ENCODE measurements at places on chromosomes 4 and X.

- no peak for DNase-seq
These were observed 13.6 kb upstream of the TBC1D14 start for GRCh38 chr4:6896035-6896434.

GRCh38 chr4:17276776-17277175, 235.1 kb downstream of the QDPR start:
- no peak for DNase-seq

GRCh38 chr4:155428128-155428527, 51.4 kb upstream of the MAP9 start:
- no peak for DNase-seq

- no peak for DNase-seq
These were observed 169.6 kb upstream of the GATB start for GRCh38 chr4:151930372-151930771.

- DNase-seq, result no peak
These were observed 53.5 kb downstream of the REELD1 start for GRCh38 chr4:146267826-146268225.

GRCh38 chrX:103503163-103503852, 16.0 kb downstream of the RAB40A start:
- DNase-seq, result no peak

DNA sequence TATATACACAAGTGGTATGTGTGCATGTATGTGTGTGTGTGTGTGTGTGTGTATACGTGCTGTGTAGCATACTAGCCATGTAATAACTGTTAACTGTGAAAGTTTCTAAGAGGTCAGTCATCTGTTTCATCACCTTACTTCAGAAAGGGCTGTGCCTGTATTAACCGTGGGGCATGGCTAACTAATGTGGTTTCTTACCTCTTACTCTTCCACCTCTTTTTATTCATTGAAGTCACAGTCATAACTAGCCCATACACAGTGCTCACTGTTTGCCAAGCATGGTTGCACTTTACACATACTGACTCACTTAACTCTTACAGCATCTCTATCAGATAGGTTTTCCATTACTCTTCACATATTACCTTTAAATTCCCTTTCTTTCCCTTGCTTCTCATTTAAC, 23.7 kb upstream of the LRAT start:
- no peak for DNase-seq
